ENCODE measurements at places on chromosomes 3 and 15. TPM values are rescaled to one million over a fixed set of nuclear protein-coding genes. Genes with fewer than 3 reads are reported as not detected.
A peak's percentile ranks its signal among the peaks of the same experiment; 100 is the strongest.

DNA sequence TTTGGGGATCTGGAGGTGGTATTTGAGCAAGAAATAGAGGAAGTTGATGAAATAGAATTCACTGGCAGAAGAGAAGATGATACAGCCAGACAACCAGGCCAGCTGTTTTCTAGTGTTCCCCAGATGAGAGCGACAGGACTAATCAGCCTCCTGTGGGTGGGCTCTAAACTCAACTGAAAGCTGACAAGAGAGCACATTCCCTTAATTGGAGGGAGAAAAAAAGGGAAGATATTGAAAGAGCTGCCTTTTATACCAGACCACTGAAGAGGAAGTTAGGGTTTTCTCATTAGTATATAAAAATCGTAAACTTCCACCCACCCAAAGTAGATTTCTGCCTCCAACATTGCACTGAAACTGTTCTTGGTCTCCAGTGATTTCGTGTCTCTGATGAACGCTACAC lies 6.5 kb upstream of the TM4SF19 start:
- no peaks in the 10 kb centered on the region for H3K27me3 ChIP-seq
- H3K4me3 ChIP-seq = no peak overlapping the region
- H3K36me3 ChIP-seq = peaks cover 11% of the 10 kb centered on the region
- no peak for DNase-seq

DNA sequence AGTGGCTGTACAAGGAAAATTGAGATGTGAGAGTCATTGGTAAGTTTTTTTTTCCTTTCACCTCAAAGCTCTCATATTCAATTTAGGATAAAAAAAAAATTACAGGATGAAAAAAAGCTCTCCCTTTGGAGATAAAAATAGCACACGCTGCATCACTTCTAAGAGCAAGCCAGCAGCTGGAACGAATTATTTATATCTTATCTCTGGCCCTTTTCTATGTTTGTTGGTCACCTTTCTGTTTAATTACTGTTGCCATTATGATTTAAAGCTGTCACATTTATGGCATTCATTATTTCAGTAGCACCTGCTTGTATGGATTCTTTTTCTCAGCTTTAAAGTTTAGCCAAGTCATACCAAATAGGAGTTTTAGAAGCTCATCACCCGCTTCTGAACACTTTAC lies 171.6 kb upstream of the PDZRN3 start:
- H3K4me1 ChIP-seq = peaks cover 2% of the 10 kb centered on the region
- no peaks in the 10 kb centered on the region for H3K27me3 ChIP-seq
- no peaks in the 10 kb centered on the region for H3K36me3 ChIP-seq
- no peak for DNase-seq

- H3K4me1 ChIP-seq = no peaks in the 10 kb centered on the region
- H3K36me3 ChIP-seq = no peaks in the 10 kb centered on the region
- H3K4me3 ChIP-seq = no peak overlapping the region
- no peak overlapping the region for H3K27ac ChIP-seq
- no peaks in the 10 kb centered on the region for H3K27me3 ChIP-seq
Observed at GRCh38 chr3:117193390-117193789, 483.8 kb downstream of the TUSC7 start.

DNA sequence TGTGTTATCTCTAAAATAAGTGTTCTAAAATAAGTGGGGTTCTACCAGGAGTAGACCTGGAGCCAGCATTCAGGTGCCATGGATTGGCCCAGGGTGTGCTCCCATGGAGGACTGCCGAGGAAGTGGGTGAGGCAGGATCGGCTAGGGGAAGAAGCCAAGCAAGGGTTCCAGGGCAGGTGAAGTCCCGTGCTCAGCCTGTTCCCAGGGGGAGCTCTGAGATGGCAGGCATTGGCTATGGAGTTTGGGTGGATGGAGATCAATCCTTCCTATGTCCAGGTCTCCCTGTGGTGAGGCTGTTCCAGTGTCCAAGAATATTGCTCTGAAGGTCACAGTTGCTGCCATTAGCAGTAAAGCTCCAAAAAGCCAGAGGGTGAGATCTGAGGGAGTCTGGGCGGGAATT lies 46.9 kb upstream of the ITGA11 start:
- peaks cover 10% of the 10 kb centered on the region for H3K27me3 ChIP-seq
- no peak for DNase-seq
- H3K4me1 ChIP-seq = peaks cover 11% of the 10 kb centered on the region
- H3K4me3 ChIP-seq = no peak overlapping the region

- H3K4me3 ChIP-seq = no peak overlapping the region
- no peaks in the 10 kb centered on the region for H3K27me3 ChIP-seq
- H3K36me3 ChIP-seq = peaks cover 13% of the 10 kb centered on the region
- no peaks in the 10 kb centered on the region for H3K4me1 ChIP-seq
Observed at GRCh38 chr3:125310623-125311081, 64.5 kb downstream of the ZNF148 start.

- no peaks in the 10 kb centered on the region for H3K4me1 ChIP-seq
- no peak for DNase-seq
- no peaks in the 10 kb centered on the region for H3K36me3 ChIP-seq
- H3K27ac ChIP-seq = no peak overlapping the region
Observed at GRCh38 chr3:144341471-144341870, 369.8 kb downstream of the DIPK2A start.

DNA sequence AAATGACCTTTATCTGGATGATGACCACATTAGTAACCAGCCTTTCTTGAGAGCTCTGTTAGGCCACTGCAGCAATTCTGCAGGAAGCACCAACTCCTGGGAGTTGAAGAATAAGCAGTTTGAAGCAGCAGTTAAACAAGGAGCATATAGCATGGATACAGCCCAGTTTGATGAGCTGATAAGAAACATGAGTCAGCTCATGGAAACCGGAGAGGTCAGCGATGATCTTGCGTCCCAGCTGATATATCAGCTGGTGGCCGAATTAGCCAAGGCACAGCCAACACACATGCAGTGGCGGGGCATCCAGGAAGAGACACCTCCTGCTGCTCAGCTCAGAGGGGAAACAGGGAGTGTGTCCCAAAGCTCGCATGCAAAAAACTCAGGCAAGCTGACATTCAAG lies 252.8 kb upstream of the GOLGA6L4 start:
- no peaks in the 10 kb centered on the region for H3K27me3 ChIP-seq
- no peak overlapping the region for H3K27ac ChIP-seq
- H3K36me3 ChIP-seq = no peaks in the 10 kb centered on the region
- no peaks in the 10 kb centered on the region for H3K4me1 ChIP-seq
- H3K4me3 ChIP-seq = no peak overlapping the region
- DNase-seq = no peak

DNA sequence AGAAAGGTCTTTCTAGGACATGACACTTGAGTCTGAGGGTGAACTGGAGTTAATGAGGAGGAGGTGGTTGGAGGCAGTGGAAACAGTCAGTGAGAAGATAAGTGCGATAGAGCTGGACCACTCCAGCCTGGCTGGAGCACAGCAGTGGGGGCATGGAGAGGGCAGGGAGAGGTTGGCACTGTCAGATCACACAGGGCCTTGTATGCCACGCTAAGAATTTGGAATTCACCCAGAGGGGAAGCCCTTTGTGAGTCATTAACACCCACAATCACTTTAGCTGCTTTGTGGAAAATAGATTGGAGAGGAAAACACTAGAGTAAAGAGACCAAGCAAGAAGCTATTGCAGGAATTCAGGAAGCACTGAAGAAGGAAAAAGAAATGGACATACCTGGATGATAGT lies 83.3 kb downstream of the ZNF621 start:
- H3K36me3 ChIP-seq = no peaks in the 10 kb centered on the region
- no peaks in the 10 kb centered on the region for H3K4me1 ChIP-seq
- no peak for DNase-seq
- H3K4me3 ChIP-seq = no peak overlapping the region

- H3K4me3 ChIP-seq = no peak overlapping the region
- H3K27ac ChIP-seq = no peak overlapping the region
- DNase-seq = no peak
- no peaks in the 10 kb centered on the region for H3K36me3 ChIP-seq
Observed at GRCh38 chr3:107308716-107309115, 68.5 kb upstream of the CCDC54 start.

- H3K4me3 ChIP-seq = no peak overlapping the region
- no peaks in the 10 kb centered on the region for H3K27me3 ChIP-seq
- no peaks in the 10 kb centered on the region for H3K4me1 ChIP-seq
- DNase-seq = peak; percentile 27
- H3K27ac ChIP-seq = no peak overlapping the region
Observed at GRCh38 chr3:161305095-161305991, 66.0 kb downstream of the SPTSSB start.

DNA sequence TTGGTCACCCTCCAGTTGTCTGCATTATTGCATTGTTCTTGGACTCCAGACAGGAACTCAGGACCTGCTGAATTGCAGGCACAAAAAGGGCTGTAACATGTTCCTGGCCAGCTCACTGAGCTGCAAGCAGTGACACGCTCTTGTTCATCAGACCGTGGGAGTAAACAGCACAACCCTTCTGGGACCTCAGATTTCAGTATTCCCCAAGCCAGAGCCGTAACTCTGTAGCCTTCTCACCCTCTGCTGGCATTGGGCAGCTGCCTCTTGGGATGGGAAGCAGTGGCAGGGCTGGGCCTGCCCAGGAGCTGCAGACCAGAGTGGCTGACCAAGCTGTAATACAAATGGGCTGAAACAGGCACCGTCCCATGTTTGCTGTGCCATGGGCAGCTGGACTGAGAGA lies 607.1 kb upstream of the BCHE start:
- DNase-seq = peak; percentile 18
- H3K36me3 ChIP-seq = no peaks in the 10 kb centered on the region
- no peak overlapping the region for H3K4me3 ChIP-seq
- peaks cover 2% of the 10 kb centered on the region for H3K4me1 ChIP-seq
- H3K27me3 ChIP-seq = no peaks in the 10 kb centered on the region

- H3K36me3 ChIP-seq = no peaks in the 10 kb centered on the region
- DNase-seq = peak; percentile 41
- H3K4me3 ChIP-seq = no peak overlapping the region
- H3K4me1 ChIP-seq = peaks cover 3% of the 10 kb centered on the region
- H3K27ac ChIP-seq = no peak overlapping the region
Observed at GRCh38 chr3:64739971-64740631, 52.3 kb upstream of the ADAMTS9 start.

- H3K36me3 ChIP-seq = peaks cover 22% of the 10 kb centered on the region
- H3K27ac ChIP-seq = no peak overlapping the region
- H3K4me3 ChIP-seq = no peak overlapping the region
Observed at GRCh38 chr3:185049710-185050109, 103.2 kb downstream of the C3orf70 start.

GRCh38 chr3:137242836-137243400 lies 285.1 kb downstream of the IL20RB start:
- no peak for DNase-seq
- no peaks in the 10 kb centered on the region for H3K27me3 ChIP-seq
- no peak overlapping the region for H3K4me3 ChIP-seq
- H3K4me1 ChIP-seq = no peaks in the 10 kb centered on the region

- H3K27me3 ChIP-seq = no peaks in the 10 kb centered on the region
- peaks cover 5% of the 10 kb centered on the region for H3K36me3 ChIP-seq
- no peak overlapping the region for H3K4me3 ChIP-seq
- no peak overlapping the region for H3K27ac ChIP-seq
- H3K4me1 ChIP-seq = no peaks in the 10 kb centered on the region
Observed at GRCh38 chr3:142319094-142319493, 93.7 kb upstream of the GK5 start.

GRCh38 chr3:130841357-130841756 lies 52.5 kb upstream of the ATP2C1 start:
- no peak overlapping the region for H3K27ac ChIP-seq
- no peaks in the 10 kb centered on the region for H3K36me3 ChIP-seq
- H3K4me3 ChIP-seq = no peak overlapping the region
- H3K27me3 ChIP-seq = no peaks in the 10 kb centered on the region
- no peaks in the 10 kb centered on the region for H3K4me1 ChIP-seq

DNA sequence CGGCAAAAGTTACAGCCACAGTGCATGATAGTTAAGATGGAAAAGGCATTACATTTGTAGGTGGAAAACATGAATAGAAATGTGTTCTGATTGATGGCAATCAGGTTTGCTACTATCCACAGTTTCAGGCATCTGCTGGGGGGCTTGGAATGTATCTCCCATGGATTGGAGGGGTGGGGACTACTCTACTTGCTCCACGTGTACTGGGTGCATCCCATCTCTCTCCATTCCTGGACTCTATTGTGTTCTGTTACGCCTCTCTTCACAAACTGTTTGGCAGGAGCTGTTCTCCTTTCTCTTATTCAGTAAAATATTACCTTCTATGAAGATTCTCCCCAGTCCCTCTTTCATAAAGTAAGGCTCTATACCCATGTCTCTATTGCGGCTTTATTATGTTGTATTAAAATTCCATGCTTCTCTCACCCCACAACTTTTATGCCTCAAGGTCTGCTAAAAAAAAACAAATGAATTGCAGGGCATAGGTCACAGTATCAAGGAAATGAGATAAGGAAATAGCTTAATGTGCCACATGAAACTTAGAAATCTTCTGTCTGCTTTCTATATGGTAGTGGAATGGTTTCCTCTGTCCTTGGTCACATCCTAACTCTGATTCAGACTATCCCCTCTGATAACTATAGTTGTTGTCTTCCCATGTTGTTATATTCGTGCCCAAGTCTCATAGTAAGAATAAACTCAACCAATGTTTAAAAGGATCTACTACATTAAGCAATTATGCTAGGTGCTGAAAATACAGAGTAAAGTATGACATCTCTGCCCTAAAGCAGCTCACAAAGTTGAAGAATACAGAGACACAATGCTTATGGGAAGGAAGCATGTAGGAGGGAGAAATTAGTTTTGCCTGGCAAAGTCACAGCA lies 43.2 kb downstream of the LRRFIP2 start:
- H3K27me3 ChIP-seq = no peaks in the 10 kb centered on the region
- H3K36me3 ChIP-seq = no peaks in the 10 kb centered on the region
- H3K4me3 ChIP-seq = no peak overlapping the region
- no peak overlapping the region for H3K27ac ChIP-seq
- H3K4me1 ChIP-seq = peaks cover 8% of the 10 kb centered on the region

DNA sequence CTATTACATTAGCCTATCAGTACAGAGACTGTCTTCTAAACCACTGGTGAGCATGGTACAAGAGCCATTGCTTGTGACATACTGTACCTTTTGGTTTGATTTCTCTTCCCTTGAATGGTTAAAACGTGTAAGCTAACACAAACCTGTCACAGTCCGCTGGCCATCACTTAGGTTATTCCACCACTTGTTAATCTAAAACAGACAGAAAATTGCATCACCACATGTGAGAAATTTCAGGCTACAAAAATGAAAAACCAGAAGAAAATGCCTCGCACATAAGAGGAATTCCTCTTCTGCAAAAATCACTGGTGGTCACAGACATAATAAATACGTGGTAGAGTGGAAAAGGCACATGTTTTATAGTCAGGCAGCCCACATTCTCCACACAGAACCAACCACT lies 22.1 kb downstream of the PARL start:
- DNase-seq = no peak
- H3K4me3 ChIP-seq = no peak overlapping the region
- H3K4me1 ChIP-seq = no peaks in the 10 kb centered on the region
- H3K36me3 ChIP-seq = peaks cover 25% of the 10 kb centered on the region
- no peaks in the 10 kb centered on the region for H3K27me3 ChIP-seq

- H3K4me1 ChIP-seq = peaks cover 18% of the 10 kb centered on the region
- peak overlapping the region; percentile 94 for H3K27ac ChIP-seq
- peak; percentile 49 for DNase-seq
- no peak overlapping the region for H3K4me3 ChIP-seq
Observed at GRCh38 chr3:37935290-37935668, 55.3 kb upstream of the VILL start.

Gene FOXL2NB
- polyA plus RNA-seq = not detected

Gene HRG
- not detected for polyA plus RNA-seq

Gene CP
- polyA plus RNA-seq = not detected

Gene MESP1
- polyA plus RNA-seq = 0.13 TPM

Gene SERPINI2
- not detected for polyA plus RNA-seq

Gene LRRN1
- 0.40 TPM for polyA plus RNA-seq

Gene GPR149
- not detected for polyA plus RNA-seq

Gene SEMA5B
- polyA plus RNA-seq = not detected

Gene SNX22
- polyA plus RNA-seq = 0.04 TPM

Gene OR4F6
- polyA plus RNA-seq = not detected

All from IMR-90 (cell line).